ENCODE measurements at places on chromosomes 2 and 18. TPM values are rescaled to one million over a fixed set of nuclear protein-coding genes. Genes with fewer than 3 reads are reported as not detected.

- DNase-seq, result no peak
Observed at GRCh38 chr2:39424951-39425350, 12.1 kb downstream of the MAP4K3 start.

DNA sequence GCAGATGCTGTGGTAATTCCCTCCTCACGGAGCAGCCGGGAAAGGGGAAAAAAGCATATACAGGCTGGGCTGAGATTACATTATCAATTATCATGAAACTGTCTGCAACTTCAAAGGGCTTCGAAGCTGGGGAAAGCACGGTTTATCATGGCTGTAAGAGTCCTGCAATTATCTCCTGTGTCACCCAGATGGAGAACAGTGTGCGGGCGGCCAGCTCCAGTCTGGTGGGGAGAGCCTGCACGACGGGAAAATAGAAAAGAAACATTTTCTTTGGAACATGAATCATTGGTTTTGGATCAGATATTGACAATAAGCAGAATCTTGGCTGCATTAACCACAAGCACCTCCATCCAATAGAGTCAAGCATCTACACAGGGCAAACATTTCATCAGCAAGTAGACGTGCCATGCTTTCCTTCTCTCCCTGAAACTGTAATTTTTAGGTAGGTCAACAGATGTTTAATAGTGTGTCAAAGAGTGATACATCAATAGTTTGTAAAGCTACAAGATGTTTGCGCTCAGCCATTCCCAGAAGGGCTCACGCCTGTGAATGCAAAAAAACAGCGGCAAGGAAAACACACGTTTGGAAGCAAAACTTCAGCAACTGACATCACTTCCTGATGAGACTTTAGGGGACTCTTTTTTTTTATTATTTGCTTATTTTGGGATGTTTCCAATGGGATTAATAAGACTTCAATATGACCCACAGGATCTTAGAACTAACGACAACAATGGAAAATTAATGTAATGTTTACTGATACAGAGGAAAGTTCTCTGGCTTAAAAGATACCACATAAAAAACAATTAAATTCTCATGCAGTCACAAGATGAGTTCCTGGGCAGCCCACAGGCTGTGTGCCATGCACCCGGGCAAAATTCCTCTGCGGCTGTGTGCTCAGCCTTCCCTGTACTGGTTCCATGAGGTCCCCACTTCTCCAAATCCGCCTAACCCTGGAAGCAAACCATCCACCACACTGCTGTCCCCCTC lies 111.0 kb upstream of the SALL3 start:
- DNase-seq, result no peak

GRCh38 chr2:19686439-19686838 lies 215.3 kb downstream of the TTC32 start:
- no peak for DNase-seq

DNA sequence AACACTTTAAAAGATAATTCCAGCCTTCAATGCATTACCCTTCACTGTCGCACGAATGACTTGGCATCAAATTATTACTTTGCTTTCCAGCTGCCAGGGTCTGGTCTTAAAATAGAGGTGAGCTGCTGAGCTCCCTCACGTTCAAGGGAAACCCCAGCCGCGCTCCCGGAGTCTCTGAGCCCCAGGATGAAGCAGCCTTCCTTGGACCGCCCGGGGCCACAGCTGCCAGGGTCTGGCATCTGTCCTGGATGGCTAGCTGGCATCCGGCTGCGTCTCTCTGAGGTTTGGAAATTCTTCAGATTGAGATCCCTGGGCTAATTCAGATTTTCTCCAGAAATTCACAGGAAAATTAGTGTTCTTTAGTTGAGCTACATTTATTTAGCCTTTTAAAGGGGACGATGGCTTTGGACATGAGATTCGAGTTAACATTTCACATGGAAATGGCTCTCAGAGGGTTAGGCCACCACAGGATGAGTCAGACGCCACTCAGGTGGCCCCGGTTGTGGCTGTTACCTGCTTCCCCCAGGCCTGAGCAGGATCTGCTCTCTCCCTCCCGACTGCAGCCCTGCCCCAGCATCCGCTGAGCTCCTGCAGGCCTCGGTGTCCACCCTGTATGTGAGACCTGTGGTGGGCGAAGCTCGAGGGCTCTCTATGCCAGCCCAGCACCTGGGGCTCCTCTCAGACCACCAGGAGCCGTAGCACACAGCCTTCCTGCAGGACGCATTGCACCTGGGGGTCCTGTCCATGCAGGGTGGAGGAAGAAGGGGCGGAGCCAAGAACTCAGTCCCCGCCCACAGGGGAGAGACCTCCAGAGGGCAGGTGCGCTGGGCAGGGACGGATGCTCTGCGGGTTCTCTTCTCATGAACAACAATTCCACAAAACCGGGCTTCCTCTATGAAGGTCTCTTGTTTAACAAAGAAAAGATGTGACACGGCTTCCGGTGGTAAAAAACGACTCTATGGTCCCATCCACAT lies 255.5 kb downstream of the TWIST2 start:
- DNase-seq, result no peak

DNA sequence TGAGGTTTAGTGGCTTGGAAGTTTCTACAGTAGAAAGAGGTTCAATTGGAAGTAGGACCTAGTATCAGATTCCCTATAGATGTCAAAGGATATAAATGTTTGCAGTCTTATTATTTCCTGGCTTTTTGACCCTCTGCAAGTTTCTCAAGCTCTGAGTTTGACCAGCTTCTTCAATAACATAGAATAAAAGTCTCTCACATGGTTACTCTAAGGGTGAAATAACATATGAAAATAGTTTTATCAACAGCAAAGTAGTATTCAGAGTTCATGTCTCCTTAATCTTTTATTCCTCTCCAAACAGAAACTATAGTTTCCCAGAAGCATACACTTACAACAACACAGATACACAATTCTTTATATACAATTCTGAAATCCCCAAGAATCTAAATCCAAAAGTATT lies 132.9 kb upstream of the RND3 start:
- DNase-seq, result no peak

The CYTIP gene
- polyA plus RNA-seq, result 2.2 TPM

The SCN7A gene
- polyA plus RNA-seq, result 14.3 TPM

- no peak for DNase-seq
Observed at GRCh38 chr2:102803041-102803896, 41.4 kb downstream of the TMEM182 start.

Measured in left renal pelvis (tissue), 4 donors.